ENCODE measurements at places on chromosomes 6 and 20. TPM values are rescaled to one million over a fixed set of nuclear protein-coding genes. Genes with fewer than 3 reads are reported as not detected.

DNA sequence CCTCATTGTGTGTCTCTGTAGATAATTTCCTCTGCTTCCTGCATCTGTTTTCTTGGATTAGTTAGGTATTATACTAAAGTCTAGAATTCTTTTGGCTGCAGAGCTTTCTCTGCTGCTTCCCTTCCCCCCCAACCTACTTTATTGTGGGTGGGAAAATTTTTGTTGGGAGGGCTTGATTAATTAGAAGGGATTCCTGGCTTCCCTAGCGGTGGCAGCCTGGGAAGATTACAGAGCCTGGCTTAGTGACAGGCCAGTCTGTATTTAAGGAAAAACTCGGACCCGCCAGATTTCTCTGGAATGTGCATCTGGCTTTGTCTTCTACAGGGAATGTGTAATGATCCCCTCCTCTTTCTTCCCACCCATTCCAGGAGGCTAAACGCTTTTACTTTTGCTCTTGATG, 31.2 kb downstream of the SLX4IP start:
- no peak for DNase-seq

The SPAG4 gene
- 137 TPM for polyA plus RNA-seq

- no peak for DNase-seq
These were observed 34.8 kb upstream of the PSMF1 start for GRCh38 chr20:1083431-1084080.

- no peak for DNase-seq
These were observed 41.7 kb upstream of the AIG1 start for GRCh38 chr6:143018955-143019354.

DNA sequence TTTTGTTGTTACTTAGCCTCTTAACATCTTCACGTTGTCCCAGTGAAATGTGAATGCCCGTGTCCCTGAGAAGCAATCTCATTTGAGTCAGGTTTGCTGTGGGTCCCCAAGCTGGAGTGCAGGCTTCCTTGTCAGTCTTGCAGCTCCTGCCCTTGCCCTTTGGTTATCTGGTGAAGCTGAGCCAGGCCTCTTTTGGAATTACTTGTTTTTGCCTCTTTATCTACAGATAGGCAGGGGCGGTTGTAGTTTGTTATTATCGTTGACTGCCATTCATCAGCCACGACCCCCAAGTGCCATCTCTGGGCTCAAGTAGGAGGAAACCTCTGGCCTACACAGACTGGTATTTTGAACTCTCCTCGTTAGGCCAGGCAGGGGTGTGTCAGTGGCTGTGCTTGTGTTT, 2.2 kb downstream of the TMEM14C start:
- DNase-seq = no peak

The SYCP2L gene
- 0.37 TPM for polyA plus RNA-seq

The GNMT gene
- 2.8 TPM for polyA plus RNA-seq

The ESR1 gene
- not detected for polyA plus RNA-seq

- no peak for DNase-seq
These were observed 6.0 kb downstream of the POU3F2 start for GRCh38 chr6:98840385-98840784.

DNA sequence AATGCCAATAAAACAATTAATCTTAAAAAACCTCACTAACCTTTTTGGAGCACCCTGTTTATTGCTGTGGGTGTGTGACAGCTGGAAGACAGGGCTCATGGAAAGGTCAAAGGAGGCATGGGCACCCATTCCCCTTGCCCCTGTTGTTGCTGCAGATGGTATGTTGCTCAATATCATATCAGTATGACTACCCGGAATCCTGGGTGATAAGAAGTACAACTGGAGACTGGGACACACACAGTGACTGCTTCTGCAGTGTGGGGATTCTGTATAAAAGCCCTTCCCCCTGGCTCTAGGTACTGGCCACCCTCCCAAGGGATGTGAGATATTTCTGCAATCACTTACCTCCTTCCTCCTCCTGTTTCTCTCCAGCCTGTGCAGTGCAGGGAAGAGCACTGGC, 47.3 kb upstream of the IL20RA start:
- no peak for DNase-seq

The MAP1LC3A gene
- polyA plus RNA-seq = not detected

Data from HepG2 (cell line).